Foreskin keratinocyte (primary cell): ENCODE measurements at places on chromosomes 12 and 14. TPM values are rescaled to one million over a fixed set of nuclear protein-coding genes. Genes with fewer than 3 reads are reported as not detected.

DNA sequence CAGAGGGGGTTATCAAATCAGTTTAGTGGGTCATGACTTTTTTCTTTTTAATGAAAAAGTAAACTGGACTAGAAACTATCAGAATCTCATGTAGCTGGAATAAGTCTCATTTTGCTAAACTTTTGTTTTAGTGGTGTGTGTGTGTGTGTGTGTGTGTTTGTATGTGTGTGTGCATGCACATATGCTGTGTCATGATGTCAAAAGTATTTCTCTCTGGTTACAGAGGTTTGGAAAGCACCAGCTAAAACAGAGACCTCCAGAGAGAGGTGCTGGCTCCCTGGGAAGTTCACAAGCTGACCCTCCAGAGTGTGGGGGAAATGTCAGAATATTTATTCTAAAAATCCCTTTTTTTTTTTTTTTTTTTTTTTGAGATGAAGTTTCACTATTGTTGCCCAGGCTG, 114.7 kb downstream of the LGMN start:
- no peak for DNase-seq

GRCh38 chr12:1928439-1929121, 10.1 kb upstream of the CACNA2D4 start:
- DNase-seq, result no peak

- no peak for DNase-seq
Observed at GRCh38 chr12:92462049-92462448, 240.7 kb upstream of the PLEKHG7 start.

DNA sequence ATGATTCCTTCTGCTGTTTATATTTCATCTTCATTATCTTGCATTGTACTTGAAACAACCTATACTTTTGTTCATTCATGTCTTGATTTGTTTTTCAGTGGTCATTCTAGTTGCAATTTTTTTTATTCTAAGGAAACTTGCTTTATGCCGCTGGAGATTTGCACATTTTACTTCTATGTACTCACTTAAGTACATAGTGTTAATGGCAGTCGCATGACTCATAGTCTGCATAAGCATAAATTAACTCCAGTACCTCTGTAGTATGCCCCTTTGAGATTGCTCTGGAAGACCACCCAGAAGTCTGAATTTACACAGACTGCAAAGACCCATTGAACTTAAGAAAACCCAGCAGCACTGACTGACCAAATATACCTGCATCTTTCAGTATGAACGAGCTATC, 77.0 kb downstream of the MSRB3 start:
- no peak for DNase-seq

Gene HSPA2
- 23.1 and 33.2 TPM in 2 replicates for total RNA-seq

Gene DIO2
- 0.03 and 0.04 TPM in 2 replicates for total RNA-seq

GRCh38 chr12:116153113-116153512, 124.4 kb downstream of the MED13L start:
- no peak for DNase-seq

DNA sequence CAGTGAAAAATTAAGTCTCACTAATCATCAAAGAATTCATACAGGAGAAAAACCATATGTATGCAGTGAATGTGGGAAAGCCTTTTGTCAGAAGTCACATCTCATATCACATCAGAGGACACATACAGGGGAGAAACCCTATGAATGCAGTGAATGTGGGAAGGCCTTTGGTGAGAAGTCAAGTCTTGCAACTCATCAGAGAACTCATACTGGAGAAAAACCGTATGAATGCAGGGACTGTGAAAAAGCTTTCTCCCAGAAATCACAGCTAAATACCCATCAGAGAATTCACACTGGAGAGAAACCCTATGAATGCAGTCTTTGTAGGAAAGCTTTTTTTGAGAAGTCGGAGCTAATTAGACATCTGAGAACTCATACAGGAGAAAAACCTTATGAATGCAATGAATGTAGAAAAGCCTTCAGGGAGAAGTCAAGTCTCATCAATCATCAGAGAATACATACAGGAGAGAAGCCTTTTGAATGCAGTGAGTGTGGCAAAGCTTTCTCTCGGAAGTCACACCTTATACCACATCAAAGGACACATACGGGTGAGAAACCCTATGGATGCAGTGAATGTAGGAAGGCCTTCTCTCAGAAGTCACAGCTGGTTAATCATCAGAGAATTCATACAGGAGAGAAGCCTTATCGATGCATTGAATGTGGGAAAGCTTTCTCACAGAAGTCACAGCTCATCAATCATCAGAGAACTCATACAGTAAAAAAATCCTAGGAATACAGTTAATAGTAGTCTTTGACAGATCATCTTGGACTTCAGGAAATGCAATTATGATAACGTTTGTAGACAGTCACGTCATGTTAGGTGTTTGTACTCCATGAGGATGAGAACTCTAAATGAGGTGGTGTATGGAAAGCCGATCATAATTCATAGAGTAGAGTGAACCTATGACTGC, 21.1 kb downstream of the ZNF84 start:
- no peak for DNase-seq

DNA sequence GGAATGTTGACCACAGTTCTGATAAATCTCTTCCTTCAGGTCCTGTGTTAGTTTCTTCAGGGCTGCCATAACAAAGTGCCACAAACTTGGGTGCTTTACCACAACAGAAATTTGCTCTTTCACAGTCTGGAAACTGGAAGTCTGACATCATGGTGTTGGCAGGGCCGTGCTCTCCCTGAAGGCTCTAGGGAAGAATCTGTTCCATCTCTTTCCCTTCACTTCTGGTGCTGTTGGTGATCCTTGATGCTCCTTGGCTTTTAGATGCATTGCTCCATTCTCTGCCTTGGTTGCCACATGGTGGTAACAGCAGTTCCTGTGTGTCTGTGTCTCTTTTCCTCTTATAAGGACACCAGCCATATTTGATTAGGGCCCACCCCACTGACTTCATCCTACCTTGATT, 32.2 kb downstream of the HMGA2 start:
- DNase-seq, result no peak
